ENCODE measurements at places on chromosomes 2 and 18.

DNA sequence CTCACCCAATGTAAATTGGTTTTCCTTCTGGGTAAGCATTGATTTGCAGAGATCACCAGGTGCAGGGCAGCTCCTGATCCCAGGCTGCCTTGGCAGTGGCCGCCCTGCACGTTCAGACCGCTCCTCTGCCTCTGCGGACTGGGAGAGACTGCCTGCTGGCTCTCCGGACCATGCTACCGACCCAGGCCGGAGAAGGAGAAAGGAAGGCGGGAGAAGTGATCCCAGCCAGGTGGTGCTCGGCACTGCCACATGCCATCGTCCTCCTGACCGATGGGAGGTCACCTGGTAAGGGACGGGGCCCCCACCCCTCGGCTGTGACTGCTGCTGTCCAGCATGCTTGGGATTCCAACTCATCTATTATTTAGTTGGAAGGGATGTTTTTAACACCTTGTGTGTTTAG lies 108.1 kb upstream of the POU3F3 start:
- DNase-seq = no peak

DNA sequence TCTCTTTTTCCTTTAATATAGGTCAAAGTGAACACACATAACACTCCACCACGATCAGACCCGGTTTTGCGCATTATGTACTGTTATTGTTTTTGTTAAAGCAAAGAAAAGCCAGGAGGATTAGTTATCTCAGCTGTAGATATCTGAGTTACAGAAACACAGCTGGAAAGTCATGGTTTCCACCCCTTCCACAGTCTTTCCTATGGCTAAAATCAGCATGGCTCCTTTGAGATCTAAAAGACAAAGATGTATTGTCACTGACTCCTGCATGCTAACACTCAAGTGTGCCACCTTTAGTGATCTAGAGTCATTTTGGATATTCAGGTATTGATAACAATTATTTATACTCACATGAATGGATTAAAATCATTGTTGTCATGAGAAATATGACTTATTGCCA lies 260.0 kb downstream of the FIGN start:
- no peak for DNase-seq

DNA sequence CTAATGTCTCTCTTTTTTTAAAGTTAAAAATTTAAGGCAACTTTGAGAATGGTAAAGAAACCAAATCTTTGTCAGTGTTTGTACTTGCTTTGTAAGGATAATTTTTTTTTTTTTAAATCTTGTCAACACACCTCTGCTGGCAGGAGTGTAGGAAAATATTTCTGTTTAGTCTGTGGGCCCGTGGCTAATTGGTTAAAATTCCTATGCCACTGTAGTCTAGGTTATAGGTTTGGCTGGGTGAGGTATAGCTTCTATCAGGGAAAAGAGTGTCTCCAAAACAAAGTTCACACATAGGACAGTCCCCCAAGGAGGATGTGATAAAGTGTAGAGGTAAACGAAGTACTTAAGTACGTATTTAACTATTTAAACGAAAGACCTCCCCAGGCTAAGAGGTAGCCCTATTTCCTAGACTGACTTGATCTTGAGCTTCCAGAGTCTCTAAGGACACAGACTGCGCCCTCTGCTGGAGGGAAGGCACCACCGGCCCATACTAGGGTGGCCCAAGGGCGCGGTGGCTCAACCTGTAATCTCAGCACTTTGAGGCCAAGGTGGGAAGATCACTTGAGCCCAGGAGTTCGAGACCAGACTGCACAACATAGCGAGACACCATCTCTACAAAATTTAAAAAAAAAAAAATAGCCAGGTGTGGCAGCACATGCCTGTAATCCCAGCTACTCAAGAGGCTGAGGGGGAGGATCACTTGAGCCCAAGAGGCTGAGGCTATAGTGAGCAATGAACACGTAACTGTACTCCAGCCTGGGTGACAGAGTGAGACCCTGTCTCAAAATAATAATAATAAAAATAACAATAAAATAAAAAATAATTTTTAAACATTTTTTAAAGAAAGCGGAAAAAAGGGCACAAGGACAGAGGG lies 8.9 kb downstream of the TEX44 start:
- DNase-seq = peak; percentile 61

DNA sequence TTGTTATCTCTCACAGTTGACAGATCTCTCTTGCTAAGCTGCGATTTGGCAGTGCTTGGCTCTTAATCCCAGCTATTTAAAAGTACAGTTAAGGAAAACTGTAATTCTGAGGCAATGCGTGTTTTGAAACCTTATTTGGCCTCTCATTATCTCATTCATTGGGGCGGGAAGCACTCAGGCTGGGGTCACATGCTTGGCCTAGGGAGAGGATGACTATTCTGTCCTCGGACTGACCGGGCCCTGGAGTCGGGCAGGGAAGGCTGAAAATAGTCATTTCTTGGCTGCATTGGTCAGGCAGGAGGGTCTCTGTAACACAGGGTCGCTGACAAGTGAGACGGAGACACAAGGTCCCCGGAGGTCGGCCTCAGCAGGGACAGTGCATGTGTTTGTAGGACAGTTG lies 20.2 kb upstream of the EMILIN2 start:
- DNase-seq = no peak

GRCh38 chr2:83595121-83595690 lies 863.9 kb downstream of the SUCLG1 start:
- peak; percentile 90 for DNase-seq

DNA sequence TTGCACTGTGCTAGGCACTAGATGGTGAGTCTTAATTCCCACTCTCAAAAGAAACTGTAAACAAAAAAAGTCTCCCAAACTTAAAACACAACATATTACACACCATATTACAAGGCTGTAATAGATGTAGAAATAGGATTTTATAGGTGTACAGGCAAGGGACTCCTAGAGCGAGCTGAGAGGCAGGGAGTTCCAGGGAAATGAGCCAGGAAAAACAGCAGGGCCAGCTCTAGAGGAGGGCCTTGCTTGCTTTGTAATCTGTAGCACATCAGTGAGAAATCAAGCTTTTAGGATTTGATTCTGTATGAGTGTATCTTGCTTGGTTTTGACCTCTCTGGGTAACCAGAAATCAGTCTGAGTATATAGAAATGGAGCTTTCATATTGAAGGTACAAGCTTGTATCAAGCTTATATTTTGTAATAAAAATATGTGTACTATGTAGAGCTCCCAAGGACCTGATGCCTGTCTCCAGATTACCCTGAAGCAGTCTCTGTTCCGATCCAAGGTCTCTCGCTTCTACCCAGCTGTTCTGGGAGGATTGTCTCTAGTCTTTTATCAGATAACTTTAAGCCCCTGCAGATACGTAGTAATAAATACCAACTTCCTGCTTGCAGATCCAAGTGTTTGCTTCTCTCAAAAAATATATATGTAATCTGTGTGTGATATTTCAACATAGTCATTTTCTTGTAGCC lies 73.0 kb downstream of the MYO1B start:
- DNase-seq = peak; percentile 69

DNA sequence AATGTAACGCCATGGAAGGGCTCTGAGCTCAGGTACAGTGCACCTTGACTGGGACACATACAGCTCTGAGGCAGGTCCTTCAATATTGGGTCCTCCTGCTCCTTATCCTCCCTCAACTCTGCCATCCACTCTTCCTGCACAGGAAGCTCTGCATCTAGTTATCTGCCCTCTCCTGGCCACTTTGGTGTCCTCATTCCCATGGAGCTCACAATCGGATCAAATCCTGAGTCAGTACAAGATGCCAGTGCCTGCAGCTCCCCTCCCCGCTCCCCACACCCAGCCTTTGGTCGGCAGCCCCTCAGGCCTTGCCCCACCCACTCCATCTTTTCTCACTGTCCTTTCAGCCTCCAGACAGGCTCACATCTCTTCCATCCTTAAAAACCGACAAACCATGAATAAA lies 58.0 kb downstream of the LRRFIP1 start:
- no peak for DNase-seq

- DNase-seq = no peak
Measured at GRCh38 chr2:96647681-96648080, 5.1 kb downstream of the FER1L5 start.

DNA sequence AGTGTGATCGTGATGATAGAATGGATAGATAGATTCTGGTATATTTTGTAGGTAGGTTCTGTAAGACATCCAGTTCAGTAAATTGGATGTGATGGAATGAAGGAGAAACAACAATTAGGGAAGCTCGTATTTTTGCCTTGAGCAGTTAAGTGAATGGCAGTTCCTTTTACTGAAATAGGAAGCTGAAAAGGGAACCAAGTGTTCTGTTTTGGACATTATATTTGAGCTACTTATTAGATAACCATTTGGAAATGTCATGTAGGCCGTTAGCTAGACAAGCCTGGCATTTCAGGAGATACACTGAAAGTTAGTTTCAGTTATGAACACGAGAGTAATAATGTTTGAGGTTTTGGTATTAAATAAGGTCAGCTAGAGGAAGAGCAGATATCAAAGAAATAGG lies 41.5 kb downstream of the MARCHF7 start:
- DNase-seq = no peak

DNA sequence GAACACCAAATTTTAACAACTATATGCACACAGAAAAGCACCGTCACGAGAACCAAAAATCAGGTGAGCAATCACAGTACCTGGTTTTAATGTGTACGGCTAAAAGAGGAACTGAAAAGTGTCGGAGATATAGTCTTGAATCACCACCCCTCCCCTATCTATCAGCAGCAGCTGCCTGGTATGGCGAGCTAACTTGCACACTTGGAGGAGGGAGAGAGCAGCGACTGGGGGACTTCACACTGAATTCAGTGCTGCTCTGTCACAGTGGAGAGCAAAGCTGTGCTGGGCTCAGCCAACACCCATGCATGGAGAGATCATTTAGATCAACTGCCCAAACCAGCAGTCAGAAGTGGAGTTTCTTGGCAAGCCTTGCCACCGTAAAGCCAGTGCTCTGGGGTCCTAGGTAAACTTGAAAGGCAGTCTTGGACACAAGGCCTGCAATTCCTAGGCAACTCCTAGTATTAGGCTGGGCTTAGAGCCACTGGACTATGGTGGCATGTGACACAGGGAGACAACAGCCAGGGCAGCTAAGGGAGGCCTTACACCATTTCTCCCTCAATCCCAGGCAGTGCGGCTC lies 89.2 kb upstream of the CD226 start:
- DNase-seq = no peak

- DNase-seq = no peak
Measured at GRCh38 chr18:50284255-50284885, 3.0 kb upstream of the MBD1 start.

DNA sequence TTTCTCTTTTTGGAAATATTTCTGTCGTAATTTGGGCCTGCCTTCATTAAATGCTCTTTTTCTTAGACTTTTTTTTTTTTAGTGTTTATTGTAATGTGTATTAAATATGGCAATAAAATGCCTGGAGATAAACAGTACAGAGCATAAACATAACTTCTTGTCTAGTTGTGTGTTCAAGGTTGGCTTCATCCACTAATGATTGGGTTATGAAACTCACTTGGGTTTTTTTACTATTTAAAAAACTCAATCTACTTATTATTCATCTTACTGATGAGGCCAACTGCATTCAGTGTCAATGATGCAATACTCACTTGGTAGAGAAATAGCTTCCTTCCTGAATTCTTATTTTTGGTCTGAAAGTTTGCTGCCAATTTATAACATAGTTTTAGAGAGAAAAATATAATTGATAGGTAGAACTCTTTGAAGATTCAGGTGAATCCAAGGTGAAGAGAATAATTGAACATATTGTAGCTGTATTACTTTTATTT lies 144.2 kb upstream of the NABP1 start:
- peak; percentile 17 for DNase-seq

GRCh38 chr2:100397118-100397860 lies 20.2 kb downstream of the CHST10 start:
- no peak for DNase-seq

DNA sequence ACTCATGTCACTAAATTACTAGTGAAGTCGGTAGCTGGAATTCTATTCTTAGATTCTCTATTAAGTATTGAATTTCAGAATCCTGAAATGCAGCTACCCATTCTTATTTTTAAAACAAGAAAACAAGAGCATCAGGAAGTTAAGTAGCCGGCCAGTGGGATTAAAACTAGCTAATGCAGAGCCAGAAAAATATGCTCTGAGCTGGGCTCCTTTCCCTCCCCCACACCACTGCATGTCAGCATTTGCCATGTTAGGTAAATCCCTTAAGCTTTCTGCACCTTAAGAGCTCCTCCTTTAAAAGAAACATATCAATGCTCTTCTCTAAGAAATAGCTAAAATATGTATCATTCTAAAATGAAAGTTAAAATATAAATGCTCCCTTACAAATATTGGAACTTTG lies 72.2 kb upstream of the MFF start:
- no peak for DNase-seq

DNA sequence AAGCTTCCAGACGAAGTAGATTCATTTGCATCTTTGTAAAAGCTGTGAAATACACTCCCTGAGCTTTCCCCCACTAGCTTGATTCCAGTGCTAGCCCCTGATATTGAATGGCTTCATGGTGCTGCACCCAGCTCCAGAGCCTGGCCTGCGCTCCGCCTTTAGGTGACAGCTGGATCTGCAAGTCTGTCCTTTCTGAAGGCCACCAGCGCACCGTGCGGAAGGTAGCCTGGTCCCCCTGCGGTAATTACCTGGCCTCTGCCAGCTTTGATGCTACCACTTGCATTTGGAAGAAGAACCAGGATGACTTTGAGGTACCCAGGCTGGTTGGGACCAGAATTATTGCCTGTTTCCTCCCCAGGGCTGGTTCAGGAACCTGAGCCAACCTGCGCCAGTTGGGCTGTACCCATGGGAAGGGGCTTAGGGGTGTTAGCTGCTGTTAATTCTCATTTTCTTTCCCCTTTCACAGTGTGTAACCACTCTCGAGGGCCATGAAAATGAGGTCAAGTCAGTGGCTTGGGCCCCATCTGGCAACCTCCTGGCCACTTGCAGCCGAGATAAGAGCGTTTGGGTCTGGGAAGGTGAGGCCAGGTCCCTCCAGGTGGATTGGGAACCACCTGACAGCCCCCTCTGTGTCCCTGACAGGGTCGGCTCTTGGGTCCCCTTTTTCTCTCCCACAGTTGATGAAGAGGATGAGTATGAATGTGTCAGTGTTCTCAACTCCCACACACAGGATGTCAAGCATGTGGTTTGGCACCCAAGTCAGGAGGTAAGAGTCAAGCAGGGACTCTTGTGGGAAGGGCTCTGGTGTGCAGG lies 1.3 kb downstream of the CIAO1 start:
- DNase-seq = peak; percentile 23

GRCh38 chr2:56376699-56377665 lies 193.2 kb downstream of the CCDC85A start:
- peak; percentile 71 for DNase-seq

- no peak for DNase-seq
Measured at GRCh38 chr2:31505111-31505510, 75.6 kb downstream of the SRD5A2 start.

All from fibroblast of skin of abdomen (primary cell).